Upper lobe of right lung (tissue), 1 donor: ENCODE measurements at places on chromosomes 11 and 22.
A peak's percentile ranks its signal among the peaks of the same experiment; 100 is the strongest.

- no peak for DNase-seq
Measured at GRCh38 chr11:86988351-86988881, 33.2 kb upstream of the FZD4 start.

GRCh38 chr22:30185129-30185528 lies 61.4 kb downstream of the LIF start:
- DNase-seq, result no peak

- peak; percentile 87 for DNase-seq
Measured at GRCh38 chr11:8813658-8814057, 97.3 kb upstream of the AKIP1 start.

DNA sequence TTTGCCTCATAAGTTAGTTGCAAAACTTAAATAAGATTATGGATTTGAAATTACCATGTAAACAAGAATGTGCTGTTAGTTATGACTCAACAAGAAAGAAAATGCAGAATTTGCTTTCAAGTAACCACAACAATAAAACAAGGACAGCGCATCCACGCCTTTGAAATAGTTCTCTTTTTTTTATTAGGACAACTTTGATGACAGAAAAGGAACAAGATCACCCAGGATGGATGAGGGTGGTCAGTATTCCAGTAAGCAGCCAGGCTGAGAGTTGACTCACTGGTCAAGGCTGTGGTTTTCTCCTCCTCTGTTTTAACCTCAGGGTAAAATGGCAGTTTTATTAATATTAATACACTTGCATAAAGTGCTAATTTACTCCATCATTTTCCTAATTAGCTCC lies 544.4 kb downstream of the OPCML start:
- DNase-seq, result no peak

- DNase-seq, result no peak
Measured at GRCh38 chr11:5815534-5815933, 6.8 kb downstream of the OR52N2 start.

- DNase-seq, result no peak
Measured at GRCh38 chr11:74154620-74155281, 16.1 kb downstream of the C2CD3 start.

- DNase-seq, result no peak
Measured at GRCh38 chr22:45008186-45008681, 1.6 kb downstream of the PHF21B start.

DNA sequence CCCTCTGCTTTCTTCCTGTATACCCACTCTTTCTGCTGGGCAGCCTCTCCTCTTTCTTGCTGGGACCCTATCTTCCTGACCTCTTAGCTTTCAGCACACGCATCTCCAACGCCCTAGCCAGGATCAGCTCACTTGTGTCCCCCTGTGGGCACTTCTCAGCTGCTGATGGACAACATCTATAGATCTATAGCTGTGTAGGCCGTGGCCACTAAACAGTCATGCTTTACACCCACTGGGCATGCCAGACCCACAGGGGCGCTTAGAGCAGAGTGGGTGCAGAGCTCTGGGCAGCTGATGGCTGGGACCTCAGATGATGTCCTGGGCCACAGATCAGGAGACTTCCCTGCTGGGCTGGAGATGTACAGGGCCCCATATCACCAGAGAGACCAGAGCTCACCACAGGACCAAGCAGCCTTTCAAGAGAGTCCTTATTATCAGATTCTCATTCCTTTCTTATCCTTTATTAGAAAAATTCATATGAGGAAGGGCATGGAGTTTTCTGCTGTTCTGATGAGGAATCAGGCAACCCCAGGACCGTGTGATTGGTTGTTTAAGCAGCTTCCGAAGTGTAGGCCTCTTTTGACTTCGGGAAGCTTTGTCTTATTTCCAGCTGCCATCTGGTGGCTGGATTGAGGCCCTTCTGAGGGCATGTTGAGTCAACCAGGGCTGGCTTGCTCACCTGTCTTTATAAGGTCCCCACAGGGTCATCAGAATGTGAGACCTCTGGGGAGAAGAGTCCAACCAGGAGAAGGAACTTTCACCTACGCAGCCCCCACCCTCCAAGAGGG lies 60.5 kb downstream of the OSBP2 start:
- DNase-seq, result no peak

GRCh38 chr11:117664897-117665296 lies 132.1 kb downstream of the DSCAML1 start:
- no peak for DNase-seq

DNA sequence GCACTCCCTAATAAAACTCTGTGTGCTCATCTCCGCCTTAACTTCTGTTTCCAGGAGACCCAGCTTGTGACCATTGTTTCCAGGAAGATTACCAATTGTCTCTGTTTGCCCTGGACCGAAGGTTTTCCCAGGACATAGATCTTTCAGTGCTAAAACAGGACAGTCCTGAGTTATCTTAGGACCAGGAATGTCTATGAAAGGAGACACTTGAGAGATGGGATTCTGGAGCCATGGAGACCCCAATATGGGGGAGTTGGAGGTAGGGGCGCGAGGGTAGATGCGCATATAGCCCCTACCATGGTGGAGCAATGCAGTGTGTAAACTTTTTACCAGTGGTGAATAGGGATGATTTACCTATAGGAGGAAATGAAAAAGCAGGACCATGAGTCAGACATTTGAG lies 10.2 kb upstream of the PRAME start:
- no peak for DNase-seq

DNA sequence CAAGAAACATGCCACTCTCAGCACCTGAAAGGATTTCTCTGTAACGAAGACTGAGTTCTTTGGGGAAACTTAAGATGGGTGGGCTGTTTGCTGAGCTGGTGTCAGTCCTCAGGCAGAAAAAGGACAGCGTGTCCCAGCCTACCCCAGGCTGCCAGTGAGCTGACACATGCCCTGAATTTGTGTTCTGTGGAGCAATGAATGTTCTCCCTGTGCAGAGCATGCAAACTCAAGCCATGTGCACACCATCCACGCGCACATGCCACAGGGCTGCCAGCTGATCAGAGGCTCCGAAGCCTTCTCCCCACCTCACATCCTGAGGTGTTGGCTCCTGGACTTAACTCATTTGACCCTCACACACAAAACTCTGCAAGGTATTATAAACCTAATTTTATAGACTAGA lies 104.9 kb downstream of the KCNC1 start:
- no peak for DNase-seq

GRCh38 chr11:79344753-79345294 lies 96.0 kb downstream of the TENM4 start:
- DNase-seq, result no peak

DNA sequence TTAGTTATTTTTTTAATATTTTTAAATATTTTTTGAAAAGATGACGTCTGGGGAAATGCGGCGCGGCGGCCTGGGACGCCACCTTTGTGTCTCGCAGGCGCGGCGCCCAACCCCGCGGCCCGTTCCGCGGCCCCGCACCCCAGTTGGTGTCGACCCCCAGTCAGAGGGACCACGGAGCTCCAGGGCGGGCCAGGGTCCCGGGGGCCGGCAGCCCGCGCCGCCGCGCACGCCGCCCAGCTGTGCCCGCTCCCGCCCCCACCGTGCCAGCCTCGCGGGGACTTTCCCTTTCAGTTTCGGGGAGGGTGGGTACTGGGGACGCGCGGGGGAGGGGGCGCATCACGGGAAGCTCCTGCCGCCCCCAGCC lies 1.6 kb downstream of the CCND1 start:
- DNase-seq, result peak; percentile 79

- no peak for DNase-seq
Measured at GRCh38 chr11:72871119-72871518, 56.9 kb downstream of the ATG16L2 start.

- peak; percentile 86 for DNase-seq
Measured at GRCh38 chr22:26550498-26551033, 38.3 kb upstream of the TFIP11 start.

DNA sequence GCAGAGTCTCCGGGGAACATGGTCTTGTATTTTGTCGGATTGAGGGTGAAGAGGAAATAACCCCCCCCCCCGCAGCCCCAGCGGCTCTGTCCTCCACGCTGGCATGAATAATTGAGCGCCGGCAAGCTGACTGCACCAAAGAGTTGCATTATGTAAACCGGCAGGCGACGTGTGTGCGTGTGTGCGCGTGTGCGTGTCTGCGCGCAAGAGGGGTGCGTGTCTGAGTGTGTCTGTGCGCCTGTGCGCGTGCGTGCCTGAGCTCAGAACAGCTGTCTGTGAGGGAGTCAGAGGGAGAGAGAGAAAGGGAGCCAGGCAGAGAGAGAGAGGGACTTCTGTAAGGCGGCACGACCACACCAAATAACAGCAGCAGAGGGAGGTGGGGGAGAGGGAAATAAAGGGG lies 94.4 kb downstream of the SCN3B start:
- DNase-seq, result peak; percentile 73

GRCh38 chr22:44160421-44160820 lies 20.3 kb upstream of the PARVG start:
- no peak for DNase-seq

DNA sequence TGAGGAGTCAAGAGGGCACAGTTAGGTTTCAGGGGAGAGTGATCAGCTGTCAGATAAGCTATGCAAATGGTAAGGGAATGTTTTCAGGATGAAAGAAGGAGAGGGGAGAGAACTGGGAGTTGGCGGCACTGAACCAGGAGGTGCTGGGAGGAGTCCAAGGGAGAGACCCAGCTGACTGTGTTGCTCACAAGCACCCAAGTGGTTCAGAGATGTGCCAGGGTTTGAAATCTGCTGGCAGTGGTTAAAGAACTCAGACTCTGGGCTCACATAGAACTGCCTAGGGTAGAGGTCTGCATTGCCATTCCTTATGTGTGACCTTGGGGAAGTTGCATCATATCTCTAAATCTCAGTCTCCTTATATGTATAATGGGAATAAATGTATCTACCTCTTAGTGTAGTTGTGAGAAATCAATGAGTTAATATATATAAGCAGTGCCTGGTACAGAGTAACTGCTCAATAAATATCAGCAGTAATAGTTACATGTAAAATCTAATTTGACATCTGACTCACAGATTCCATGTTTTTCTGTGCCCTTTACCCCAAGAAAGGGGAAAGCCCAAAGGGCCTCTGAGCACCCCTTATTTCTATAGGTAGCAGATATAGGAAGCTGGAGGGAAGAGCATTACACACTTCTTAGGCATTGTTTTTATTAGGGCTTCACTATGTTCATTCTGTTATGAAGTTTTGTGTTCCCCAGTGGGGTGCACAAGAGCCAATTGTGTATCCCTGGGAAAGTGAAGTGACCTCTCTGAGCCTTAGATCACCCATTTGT lies 66.9 kb upstream of the SESN3 start:
- DNase-seq, result no peak

DNA sequence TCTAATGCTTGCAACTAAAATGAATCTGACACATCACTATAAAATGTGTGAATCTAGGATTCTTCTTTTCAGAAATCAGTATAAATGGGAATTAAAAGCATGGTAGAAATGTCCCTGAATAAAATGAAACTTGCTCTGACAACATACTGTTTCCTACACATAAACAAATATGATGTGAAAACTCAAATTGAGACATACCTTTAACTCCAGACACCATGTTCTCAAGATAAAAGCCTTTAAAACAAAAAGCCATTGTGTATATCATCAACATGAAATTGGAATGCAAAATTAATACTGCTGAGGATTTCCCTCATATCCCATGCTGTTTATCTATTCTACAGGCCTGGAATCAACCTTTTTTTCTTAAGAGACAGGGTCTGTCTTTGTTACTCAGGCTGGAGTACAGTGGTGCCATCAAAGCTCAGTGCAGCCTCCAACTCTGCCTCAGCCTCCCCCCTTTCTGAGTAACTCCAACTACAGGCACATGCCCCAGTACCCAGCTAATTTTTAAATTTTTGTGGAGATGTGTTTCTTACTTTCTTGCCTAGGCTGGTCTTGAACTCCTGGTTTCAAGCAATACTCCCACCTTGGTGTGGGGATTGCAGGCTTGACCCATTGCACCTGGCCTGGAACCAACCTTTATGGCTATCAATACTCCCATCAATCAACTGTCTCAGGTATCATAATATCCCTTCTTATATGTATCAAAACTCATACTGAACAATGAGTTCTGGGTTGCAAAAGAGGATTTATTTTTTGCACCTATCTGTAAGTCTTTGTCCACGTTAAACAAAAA lies 6.7 kb downstream of the TAF1D start:
- DNase-seq, result no peak
